ENCODE measurements at places on chromosomes 2 and 18.

GRCh38 chr2:144088863-144089262 lies 431.1 kb downstream of the ZEB2 start:
- DNase-seq, result no peak

DNA sequence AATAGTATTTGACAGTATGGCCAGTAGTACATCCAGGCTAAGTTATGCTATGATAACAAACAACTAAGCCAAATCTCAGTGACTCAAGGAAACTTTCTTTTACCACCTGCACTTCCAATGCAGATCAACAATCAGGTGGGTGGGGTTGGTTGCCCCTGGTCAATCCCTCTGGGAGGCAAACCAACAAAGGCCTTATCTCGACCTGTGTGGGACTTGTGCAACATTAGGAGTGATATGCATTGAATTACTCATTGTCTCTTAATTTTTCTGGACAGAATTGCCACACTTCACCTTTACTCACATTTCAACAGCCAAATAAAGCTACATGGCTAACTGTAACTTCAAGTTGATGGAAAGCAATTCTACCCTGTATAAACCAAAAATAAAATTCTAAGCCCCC lies 1049.3 kb upstream of the CDH2 start:
- DNase-seq, result no peak

- DNase-seq, result no peak
Measured at GRCh38 chr18:45270289-45270771, 344.9 kb upstream of the SLC14A2 start.

- DNase-seq, result no peak
Measured at GRCh38 chr18:5568416-5568815, 24.6 kb upstream of the EPB41L3 start.

GRCh38 chr18:74392323-74392722 lies 64.8 kb downstream of the DIPK1C start:
- DNase-seq, result no peak

DNA sequence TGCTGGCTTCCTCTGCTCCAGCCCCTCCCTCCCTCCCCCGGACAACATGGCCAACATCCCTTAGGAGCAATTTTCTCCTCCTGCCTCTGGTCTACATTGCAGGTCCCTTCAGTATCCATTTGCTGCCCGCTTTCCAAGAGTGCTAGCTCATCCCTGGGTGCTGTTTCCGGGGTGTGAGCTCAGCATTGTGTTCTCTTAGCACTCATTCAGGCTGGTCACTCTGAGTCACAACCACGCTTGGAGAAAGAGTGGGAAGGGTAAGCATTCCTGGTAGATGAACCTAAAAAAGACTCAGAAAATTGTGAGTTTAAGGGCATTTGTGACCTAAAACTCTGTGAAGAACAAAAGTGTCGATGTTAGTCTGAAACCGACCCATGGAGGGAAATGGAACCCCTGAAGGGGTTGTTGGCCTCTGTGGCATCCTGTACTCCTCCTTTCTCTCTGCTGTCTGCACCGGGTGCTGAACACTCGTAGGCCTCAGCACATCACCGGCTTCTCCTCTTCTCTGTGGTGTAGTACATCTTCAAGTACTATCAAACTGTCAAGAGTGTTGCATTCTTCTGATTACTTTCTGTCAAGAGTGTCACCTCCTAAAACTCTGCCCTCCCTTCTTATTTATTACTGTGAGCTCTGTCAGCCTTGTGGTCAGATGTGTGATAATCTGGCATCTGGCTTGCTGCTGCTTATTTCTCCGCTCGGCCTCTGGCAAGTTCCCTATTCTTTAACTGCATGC lies 73.0 kb downstream of the CTNNA2 start:
- no peak for DNase-seq

- no peak for DNase-seq
Measured at GRCh38 chr2:238743243-238744065, 104.4 kb upstream of the TWIST2 start.

DNA sequence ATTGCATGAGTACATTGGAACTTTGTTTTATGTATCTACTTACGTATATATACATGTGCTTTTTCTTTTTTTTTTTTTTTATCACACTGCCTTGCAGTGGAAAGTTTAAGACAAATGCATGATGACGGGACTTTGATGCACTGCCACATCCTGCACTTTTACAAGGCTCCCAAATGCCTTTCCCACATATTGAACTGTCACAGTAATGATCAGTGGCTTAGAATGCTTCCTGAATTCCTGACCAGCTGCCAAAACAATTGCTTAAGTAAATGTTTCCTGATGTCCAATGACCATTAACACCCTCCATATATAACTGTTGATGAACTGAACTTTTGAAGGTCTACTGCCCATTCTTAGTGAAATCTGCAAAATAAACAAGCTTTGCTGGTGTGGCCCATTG lies 60.2 kb downstream of the LYPD6B start:
- DNase-seq, result no peak

DNA sequence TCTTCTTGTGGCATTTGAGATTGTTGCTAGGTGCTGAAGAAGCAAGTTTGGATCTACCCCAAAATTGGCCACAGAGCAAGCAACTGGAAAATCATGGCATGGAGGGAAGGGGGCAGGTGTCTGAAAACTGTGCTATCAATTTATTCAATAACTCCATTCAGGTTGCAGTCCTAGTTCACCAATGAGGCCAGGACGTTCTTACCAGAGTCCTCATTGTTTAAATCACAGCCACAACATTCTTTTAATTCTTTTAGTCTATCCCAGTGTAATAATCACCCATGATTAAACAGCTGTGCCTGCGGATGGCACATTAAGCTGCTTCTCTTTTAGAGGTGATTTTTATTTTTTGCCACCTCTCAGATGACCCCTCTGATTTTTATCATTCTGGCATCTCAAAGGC lies 103.5 kb downstream of the ANKRD44 start:
- no peak for DNase-seq

- no peak for DNase-seq
Measured at GRCh38 chr18:23958036-23958435, 56.5 kb upstream of the TTC39C start.

- DNase-seq, result no peak
Measured at GRCh38 chr18:7592305-7593071, 25.4 kb downstream of the PTPRM start.

- no peak for DNase-seq
Measured at GRCh38 chr18:58324824-58325480, 280.9 kb downstream of the NEDD4L start.

GRCh38 chr18:59052965-59053820 lies 86.5 kb upstream of the SEC11C start:
- DNase-seq, result no peak

- no peak for DNase-seq
Measured at GRCh38 chr2:32760628-32761027, 132.8 kb downstream of the TTC27 start.

DNA sequence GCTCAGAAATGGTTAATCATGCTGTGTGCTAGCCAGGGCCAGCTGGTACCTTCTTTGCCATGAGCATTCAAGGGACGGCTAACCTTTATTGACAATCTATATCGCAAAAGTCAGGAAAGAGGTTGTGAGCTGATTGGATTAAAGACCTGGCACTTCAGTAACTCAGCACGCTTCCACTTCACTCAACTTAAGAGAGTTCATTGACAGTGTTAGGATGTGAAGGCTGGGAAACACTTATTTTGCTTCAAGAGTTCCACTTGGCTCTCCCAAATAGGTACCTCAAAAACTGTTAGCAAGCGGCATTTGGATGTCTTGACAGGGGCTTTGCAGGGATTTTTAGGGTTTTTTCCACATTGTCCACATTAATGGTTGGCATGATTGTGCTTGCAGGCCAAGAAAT lies 25.1 kb upstream of the TXNDC2 start:
- no peak for DNase-seq
